Right ventricle myocardium superior (tissue), 1 donor: ENCODE measurements at places on chromosomes 1 and 21.
A peak's percentile ranks its signal among the peaks of the same experiment; 100 is the strongest.

- no peak for DNase-seq
These were observed 46.6 kb upstream of the TTC34 start for GRCh38 chr1:2848006-2848670.

- DNase-seq: no peak
These were observed 2.7 kb upstream of the YBX1 start for GRCh38 chr1:42679364-42679983.

DNA sequence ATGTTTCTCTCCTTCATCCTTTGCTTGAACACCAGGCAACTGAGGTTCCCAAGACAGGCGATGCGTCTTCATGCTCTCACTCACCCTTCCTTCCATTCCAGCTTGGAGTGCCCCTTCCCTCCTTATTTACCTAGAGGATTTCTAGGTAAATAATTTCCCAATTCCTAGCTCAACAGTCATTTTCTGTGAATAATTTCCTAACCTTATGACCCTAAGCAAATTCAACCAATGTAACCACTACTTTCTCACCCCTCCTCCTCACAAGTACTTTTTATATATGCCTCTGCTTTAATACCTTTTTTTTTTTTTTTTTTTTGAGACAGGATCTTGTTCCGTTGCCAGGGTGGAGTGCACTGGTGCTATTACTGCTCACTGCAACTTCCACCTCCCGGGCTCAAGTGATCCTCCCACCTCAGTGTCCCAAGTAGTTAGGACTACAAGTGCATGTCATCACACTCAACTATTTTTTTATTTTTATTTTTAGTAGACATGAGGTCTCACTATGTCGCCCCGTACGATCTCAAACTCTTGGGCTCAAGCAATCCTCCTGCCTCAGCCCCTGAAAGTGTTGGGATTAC is 86.7 kb downstream of the USP24 start:
- no peak for DNase-seq

DNA sequence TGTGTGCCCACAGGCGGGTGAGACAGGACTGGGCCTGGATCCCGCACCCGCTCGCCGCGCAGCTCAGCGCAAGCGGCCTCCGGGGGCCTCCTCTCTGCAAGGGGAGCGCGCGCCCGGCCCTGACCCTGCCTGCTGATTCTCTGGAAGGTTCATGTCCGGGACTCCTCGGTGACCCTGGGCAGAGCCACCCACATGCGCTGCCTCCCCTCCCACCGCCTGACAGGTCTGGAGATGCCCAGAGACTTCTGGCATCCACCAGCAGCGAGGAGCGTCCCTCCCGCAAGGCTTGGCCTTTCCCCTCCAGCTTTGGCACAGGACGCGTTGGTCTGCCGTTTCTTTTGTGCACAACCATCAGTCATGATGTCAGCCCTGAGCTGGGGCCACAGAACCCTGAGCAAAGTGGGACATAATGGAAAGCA is 42.0 kb upstream of the COL6A2 start:
- DNase-seq: no peak

GRCh38 chr1:214438075-214438474 is 113.3 kb downstream of the PTPN14 start:
- no peak for DNase-seq

- DNase-seq: no peak
These were observed 11.4 kb downstream of the CAPN8 start for GRCh38 chr1:223654083-223654482.

- peak; percentile 98 for DNase-seq
These were observed 3.0 kb upstream of the ID3 start for GRCh38 chr1:23562137-23562876.

- DNase-seq: no peak
These were observed 72.6 kb downstream of the TTC3 start for GRCh38 chr21:37145635-37146111.

- DNase-seq: no peak
These were observed 9.3 kb downstream of the COQ8A start for GRCh38 chr1:226949401-226949800.

DNA sequence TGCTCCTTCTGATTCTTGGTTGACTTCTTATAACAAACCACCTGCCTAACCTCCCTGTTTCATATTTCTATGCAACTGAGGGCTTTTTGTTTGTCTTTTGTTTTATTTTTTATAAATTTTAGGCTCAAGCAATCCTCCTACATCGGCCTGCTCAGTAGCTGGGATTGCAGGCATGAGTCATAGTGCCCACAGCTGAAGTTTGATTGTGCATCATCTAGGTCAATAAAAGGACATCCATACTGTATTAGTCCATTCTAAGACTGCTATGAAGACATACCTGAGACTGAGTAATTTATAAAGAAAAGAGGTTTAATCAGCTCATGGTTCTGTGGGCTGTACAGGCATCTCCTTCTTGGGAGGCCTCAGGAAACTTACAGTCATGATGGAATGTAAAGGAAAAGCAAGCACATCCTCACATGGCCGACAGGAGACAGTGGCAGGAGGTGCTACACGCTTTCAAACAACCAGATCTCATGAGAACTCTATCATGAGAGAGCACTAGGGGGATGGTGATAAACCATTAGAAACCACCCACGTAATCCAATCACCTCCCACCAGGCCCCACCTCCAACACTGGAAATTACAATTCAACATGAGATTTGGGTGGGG is 285.0 kb downstream of the SIPA1L2 start:
- no peak for DNase-seq

DNA sequence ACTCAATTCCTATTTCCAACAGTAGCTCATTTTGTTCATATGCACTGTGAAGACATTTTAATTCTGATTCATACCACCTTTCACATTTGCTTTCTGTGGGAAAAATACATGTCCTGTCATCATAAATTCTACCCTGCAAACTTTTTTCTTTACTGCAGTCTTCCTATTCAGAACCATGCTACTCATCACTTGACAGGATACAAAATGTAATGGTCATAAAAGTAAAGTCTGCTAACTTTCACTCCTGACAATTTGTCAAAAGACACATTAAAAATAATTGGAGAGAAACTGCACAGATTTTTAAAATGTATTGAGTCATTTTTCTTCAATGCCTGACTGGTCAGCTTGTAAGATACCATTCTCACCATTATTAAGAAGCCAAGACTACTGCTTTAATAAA is 1817.1 kb downstream of the BRINP3 start:
- no peak for DNase-seq
